ENCODE measurements at places on chromosomes 1 and 21. TPM values are rescaled to one million over a fixed set of nuclear protein-coding genes. Genes with fewer than 3 reads are reported as not detected.

MMEL1 gene
- not detected for total RNA-seq

SPRR2B gene
- not detected for total RNA-seq

VHLL gene
- total RNA-seq = not detected

RHBDL2 gene
- total RNA-seq = 1.6 TPM

LENEP gene
- total RNA-seq = not detected

TIPRL gene
- total RNA-seq = 38.7 TPM

NUP210L gene
- 0.21 TPM for total RNA-seq

TTC39A gene
- 1.7 TPM for total RNA-seq

CSDE1 gene
- total RNA-seq = 517 TPM

SERINC2 gene
- total RNA-seq = 12.1 TPM

KHDRBS1 gene
- total RNA-seq = 96.8 TPM

C8B gene
- not detected for total RNA-seq

DIO1 gene
- total RNA-seq = not detected

AK4 gene
- total RNA-seq = 18.3 TPM

LMX1A gene
- 0.72 TPM for total RNA-seq

PEAR1 gene
- 13.6 TPM for total RNA-seq

TNFRSF9 gene
- total RNA-seq = not detected

IL20 gene
- total RNA-seq = not detected

FGGY gene
- 80.4 TPM for total RNA-seq

LRRIQ3 gene
- 0.41 TPM for total RNA-seq

SETD4 gene
- total RNA-seq = 26.1 TPM

IRF6 gene
- total RNA-seq = 19.4 TPM

RAVER2 gene
- 28.3 TPM for total RNA-seq

PRDM15 gene
- 7.0 TPM for total RNA-seq

S100A3 gene
- 0.72 TPM for total RNA-seq

ZNF669 gene
- 5.4 TPM for total RNA-seq

AADACL3 gene
- not detected for total RNA-seq

CASQ2 gene
- total RNA-seq = 765 TPM

CYP2J2 gene
- 24.1 TPM for total RNA-seq

WDR64 gene
- total RNA-seq = not detected

TGFBR3 gene
- 69.2 TPM for total RNA-seq

SHE gene
- total RNA-seq = 10.7 TPM

OR2T2 gene
- total RNA-seq = not detected

CD101 gene
- 3.0 TPM for total RNA-seq

KLHDC9 gene
- total RNA-seq = 3.3 TPM

CCSAP gene
- 11.0 TPM for total RNA-seq

UQCRH gene
- 337 TPM for total RNA-seq

PLOD1 gene
- total RNA-seq = 199 TPM

IGSF3 gene
- 46.5 TPM for total RNA-seq

RNASEL gene
- total RNA-seq = 7.4 TPM

DMRTA2 gene
- total RNA-seq = not detected
